ENCODE measurements at places on chromosomes 1 and 21.

GRCh38 chr1:59366346-59366745 is 69.5 kb downstream of the FGGY start:
- DNase-seq = peak; percentile 69

DNA sequence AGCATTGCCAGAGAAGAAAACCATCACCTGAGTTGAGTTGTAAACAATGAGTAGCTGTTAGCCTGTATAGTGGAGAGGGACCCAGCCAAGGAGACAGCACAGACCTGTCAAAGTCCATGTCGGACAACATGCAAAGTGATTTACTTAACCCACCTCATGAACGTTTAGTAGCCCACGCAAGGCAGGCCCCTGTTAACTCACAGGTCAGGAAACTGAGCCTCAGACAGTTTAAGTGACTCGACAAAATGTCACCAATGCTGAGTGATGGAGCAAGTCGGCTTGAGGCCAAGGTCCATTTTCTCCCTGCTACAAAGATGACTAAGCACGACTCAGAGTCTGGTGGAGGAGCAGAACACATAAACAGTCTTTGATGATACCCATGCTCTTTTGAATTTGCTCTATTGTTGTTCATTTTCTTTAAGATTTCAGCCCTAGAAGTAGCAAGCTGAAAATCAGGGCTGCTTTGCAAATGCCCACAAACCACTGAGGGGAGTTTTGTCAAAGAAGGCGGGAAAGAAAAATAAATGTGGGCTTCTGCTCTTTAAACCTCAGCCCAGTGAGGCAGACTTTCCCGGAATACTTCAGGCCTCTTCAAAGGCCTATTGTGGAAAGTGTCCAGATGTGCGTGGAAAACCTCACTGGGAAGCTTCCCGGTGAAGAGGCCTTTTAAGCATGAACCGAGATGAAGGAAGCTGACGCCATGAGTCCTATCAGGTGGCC is 83.8 kb upstream of the HOOK1 start:
- peak; percentile 90 for DNase-seq

- peak; percentile 20 for DNase-seq
Observed at GRCh38 chr1:161068306-161069234, 1.1 kb downstream of the ARHGAP30 start.

GRCh38 chr1:204075139-204075521 is 2.2 kb downstream of the SOX13 start:
- DNase-seq = no peak

DNA sequence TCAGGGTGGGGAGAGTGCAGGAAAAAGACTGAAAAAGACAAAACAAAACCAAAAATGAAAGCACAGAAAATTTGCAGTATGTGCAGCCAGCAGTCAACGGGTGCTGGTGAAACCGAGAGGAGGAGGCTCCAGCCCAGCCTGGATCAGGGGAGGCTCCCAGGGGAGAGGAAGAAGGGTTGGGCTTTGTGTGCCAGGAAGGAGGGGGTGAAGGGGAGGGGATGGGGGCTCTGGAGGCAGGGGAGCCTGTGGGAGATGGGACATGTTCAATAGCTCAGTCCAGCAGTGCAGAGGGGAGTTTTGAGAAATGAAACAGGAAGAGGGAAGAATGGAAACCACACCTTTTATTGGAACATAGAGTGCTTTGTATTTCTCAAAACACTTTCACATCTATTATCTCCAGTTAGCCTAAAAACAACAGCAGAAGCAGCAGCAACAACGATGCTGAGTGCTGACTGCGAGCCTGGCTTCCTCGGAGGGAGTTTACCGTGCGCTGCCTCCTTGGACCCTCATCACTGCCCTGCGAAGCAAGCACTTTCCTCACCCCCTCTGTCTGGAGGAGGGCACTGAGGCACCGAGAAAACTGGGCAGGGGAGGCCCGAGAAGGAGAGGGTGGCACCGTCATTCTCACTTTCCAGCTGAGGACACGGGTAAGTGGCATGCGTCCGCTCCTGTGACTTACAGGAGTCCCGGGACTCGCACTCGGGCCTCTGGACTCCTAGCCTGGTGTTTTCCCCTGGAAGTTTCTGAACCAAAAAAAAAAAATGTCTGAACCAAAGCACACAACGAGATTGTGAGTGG is 62.9 kb downstream of the MDM4 start:
- peak; percentile 48 for DNase-seq

DNA sequence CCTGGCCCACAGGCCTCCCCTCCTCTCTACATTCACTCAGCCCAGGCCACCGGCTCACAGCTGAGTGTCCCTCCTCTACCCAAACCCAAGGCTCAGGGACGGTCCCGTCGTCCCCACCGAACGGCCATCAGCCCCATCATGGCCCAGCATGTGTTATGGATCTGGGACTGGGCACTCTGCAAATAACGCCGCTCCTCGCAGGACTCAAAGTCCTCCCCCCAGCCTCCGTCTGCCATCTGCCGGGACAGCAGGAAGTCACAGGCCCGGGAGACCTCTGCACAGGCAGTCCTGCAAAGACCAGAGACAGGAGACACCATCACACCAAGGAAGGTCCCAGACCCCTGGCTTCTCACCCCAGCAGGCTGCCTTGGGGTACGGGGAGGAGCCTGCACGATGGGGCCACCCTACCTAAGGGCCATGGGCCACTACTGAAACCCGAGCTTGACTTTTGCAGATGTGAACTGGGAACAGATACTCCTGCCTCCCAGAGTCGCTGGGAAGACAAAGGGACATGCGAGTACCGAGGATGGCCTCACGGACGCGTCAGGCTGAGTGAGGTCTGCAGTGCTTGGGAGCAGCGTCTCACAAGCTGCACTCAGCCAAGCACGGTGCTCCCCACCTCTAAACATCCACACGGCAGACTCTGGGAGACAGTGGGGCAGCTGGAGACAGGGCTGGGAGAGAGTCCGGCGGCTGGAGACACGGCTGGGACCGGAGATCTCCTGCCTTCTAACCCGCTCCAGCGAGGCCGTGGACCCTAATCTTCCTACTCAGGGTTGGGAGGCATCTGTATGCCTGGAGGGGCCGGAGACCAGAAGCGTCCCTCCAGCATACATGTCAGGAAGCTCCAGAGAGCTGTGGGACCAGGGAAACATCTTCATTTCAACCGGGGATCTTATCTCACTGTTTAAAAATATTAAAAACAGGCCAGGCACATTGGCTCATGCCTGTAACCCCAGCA is 10.4 kb upstream of the SPATC1L start:
- DNase-seq = no peak
